Fibroblast of mammary gland (primary cell): ENCODE measurements at places on chromosomes 2 and 18.

GRCh38 chr2:70019096-70019495 lies 57.7 kb upstream of the ASPRV1 start:
- DNase-seq, result no peak

GRCh38 chr2:192035731-192036442 lies 158.8 kb downstream of the TMEFF2 start:
- DNase-seq, result peak; percentile 61

- DNase-seq, result no peak
These were observed 146.5 kb upstream of the DSEL start for GRCh38 chr18:67662996-67663395.

GRCh38 chr2:71877636-71878035 lies 270.0 kb downstream of the CYP26B1 start:
- DNase-seq, result no peak

DNA sequence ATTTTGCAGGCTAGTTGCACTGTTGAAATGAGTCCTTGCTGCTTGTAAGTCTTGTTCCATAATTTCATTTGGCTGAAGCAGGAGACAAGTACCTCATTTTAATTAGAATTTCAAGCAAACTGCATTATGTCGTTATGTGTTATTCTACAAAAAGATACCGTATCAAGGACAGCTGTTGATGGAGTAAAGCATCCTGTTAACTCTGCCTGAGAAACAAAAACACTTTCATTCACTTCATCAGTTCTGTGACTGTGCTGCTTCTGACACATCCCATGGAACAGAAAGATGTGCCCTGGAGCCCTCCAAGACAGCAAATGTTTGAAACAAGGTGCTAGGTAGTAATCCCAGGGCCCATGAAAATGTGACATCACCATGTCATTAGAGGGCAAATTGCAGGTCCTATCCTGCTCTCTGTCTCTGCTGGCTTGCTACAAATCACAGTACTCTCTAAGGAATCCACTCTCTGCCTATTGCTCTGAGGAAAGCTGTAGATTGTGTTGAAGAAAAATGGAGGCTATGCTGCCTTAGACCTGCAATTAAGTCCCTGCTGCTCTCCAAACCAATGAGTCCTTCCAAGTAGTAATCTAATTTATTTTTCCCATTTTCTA lies 209.7 kb upstream of the PARD3B start:
- DNase-seq, result no peak

- no peak for DNase-seq
These were observed 248.2 kb upstream of the CDH20 start for GRCh38 chr18:61085036-61085435.

DNA sequence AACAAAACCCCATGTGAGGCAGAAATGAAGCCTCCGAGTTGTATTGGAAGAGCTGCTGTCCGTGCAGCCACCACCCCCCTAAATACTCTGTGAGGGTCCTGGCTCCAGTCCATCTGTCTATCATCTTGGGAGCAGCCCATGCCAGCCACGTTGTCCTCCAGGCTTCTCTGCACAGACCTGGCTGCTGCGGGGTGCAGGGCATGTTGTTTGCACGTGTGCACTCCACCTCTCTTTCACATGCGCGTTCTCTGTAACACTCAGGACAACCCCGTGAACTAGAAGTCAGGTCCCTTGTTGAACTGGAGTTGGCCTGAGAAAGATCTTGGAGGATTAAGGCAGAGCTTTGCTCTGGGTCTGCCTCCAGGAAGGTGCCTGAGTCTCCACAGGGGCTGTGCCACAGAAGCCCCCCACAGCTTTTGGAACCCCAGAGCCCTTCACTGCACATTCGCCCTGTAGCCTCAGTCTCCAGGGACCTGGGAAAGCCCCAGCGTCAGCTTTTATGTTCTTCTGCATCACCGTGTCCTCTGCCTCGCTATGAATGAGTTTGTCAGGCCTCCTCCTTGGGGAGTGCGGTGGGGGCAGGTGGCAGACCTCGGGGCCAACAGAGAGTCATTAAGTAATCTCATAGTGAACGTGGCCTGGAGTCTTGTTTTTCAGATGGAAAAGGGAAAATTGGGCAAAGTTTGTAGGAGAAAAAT lies 16.6 kb downstream of the RTP5 start:
- DNase-seq, result no peak

DNA sequence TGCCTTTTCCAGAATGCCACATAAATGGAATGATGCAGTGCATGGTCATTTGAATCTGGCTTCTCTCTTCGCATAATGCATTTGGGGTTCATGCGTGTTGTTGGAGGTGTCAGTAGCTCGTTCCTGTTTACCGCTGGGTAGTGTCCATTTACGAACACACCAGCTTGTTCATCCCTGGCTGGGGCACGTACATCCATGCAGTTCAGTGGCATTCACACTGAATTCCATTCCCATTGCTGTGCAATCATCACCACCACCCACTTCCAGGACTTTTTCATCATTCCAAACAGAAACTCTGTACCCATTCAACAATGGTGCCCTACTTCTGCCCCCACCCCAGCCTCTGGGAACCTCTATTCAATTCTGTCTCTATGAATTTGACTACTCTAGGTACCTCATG lies 14.7 kb upstream of the CIDEA start:
- no peak for DNase-seq

DNA sequence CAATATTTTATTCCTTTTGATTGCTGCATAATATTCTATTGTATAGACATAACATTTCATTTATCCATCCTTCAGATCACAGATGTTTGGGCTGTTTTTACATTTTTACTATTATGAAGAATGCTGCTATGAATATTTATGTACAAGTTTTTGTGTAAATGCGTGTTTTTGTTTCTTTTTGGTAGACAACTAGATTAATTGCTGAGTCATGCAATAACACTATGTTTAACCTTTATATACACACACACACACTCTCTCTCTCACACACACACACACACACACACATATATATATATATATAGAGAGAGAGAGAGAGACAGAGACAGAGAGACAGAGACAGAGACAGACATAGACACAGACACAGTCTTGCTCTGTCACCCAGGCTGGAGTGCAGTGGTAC lies 926.9 kb downstream of the DCC start:
- no peak for DNase-seq

GRCh38 chr18:54742659-54743604 lies 85.3 kb upstream of the RAB27B start:
- peak; percentile 100 for DNase-seq

DNA sequence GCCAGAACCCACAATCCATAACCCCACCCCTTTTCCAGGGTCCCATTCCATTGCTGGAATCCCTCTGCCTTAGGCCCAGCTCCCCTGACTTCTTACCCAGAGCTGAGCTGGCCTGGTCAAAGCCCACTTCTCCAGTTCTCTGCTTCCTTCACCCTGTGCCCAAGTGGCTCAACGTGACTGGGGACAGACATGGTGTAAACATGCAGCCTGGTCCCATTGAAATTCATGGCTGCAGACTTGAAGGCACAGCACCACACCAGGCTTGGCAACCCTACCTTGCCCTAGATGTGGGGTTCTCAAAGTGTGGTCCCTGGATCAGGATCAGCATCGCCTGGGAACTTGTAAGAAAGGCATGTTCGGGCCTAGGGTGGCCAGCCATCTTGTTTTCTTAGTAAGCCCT lies 3.7 kb downstream of the HS1BP3 start:
- DNase-seq, result no peak

GRCh38 chr2:191150600-191151330 lies at the start of gene STAT4:
Gene STAT4, minus strand, starts transcription at chr2:191150994. Its CDS starts 2,791 bp downstream, at chr2:191148203.
- DNase-seq, result peak; percentile 67

GRCh38 chr2:91974401-91975129 lies 2896.7 kb upstream of the TEKT4 start:
- no peak for DNase-seq

GRCh38 chr18:36155851-36156757 lies 26.4 kb downstream of the ELP2 start:
- peak; percentile 41 for DNase-seq

DNA sequence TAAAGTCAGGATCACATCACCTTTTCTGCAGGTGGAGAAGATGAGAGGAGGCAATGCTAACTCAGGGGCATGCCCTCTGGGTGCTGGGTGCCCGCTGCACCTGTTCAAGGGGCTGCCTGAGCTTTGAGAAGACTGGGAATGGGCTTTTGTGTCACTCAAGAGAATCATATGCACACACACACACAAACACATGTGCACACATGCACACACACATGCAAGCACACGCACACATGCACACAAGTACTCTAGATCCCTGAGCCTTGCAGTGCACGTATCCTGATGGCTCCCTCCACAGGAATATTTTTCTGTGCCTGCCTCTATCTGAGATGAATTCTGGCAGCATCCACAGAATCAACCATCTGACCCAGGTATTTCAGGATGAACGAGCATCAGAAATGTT lies 110.0 kb upstream of the TEX51 start:
- no peak for DNase-seq

DNA sequence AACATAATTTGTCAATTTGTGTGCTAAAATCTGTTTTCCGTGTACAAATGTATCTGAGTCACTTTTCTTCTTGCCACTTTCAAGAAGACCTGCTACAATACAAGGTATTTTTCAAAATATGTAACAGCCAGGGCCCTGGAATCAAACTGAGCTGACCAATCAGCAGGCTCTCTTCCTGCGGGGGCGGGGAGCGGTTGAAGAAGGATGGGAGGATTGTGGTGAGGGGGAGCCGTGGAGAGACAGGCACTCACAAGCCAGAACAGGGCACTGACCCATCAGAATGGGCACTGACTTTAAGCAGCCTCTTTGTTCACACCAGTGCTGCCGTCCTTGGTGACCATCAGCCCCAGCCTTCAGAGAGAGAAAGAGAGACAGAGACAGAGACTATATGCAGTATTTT lies 40.6 kb upstream of the CCNYL1 start:
- DNase-seq, result no peak

GRCh38 chr2:201440182-201440581 lies 11.1 kb downstream of the TRAK2 start:
- no peak for DNase-seq

- no peak for DNase-seq
These were observed 193.9 kb downstream of the BCL11A start for GRCh38 chr2:60359569-60359968.

GRCh38 chr2:200850512-200851256 lies 13.8 kb downstream of the CLK1 start:
- no peak for DNase-seq

GRCh38 chr18:3654442-3655253 lies 204.7 kb downstream of the TGIF1 start:
- no peak for DNase-seq

DNA sequence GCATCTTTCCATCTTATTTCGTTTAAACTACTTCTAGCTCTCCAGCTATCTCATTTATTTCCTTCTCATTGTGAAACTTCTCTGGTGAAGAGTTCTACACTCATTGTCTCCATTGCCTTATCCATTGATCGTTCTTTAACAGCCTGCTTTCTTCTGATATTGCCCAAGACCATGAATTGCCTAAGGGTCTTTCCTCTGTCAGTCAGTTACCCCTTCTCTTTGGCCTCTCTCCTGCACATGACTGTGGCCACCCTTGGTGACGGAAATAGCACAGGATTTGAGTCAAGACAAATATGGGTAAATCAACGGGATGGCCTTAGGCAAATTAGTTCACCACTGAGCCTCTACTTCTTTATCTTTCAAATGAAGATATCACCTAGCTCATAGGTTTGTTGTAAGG lies 26.6 kb downstream of the NHEJ1 start:
- no peak for DNase-seq

- peak; percentile 31 for DNase-seq
These were observed 841.6 kb downstream of the TRIB2 start for GRCh38 chr2:13558368-13558767.

DNA sequence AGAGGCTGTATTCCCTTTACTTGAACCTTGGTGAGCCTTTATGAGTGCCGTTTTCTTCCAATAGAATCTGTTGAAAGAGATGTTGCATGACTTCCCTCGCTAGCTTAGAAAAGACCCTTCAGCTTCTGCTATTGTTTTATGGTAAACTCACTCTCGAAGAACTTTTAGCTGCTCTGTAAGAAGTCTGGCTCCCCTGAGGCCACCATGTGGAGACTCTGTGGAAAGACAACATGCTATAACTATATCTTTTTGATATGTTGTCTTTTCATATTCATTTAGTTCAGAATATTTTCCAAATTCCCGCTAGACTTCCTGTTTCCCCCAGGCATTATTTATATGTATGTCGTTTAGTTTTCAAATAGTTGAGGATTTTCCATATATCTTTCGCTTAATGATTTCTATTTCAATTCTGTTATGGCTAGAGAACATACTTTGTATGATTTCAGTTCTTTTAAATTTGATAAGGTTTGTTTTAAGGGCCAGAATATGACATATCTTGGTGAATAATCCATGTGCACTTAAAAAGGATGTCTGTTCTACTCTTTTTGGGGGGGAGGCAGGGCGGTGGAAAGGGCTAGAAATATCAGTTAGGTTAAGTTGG lies 64.1 kb downstream of the PTPN4 start:
- DNase-seq, result peak; percentile 60

DNA sequence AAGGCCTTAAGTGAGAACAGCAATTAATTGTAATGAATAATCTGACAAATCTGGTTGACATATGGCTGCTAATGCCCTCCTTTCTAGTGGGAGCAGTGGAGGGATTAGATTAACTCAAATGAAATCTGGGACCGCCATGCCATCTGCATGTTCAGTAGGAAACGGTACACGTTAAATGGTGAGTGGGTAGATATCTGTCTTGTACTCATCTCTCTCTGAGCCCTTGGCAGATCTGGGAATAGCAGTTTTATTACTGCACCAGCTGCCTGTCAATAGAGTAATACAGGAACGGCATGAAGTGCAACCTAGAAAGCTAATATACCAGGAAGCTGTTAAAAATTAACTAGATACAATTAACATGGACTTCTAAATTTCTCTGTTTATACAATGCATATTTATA lies 258.8 kb downstream of the GPD2 start:
- no peak for DNase-seq

- peak; percentile 9 for DNase-seq
These were observed 124.1 kb downstream of the MEMO1 start for GRCh38 chr2:31886700-31887099.

DNA sequence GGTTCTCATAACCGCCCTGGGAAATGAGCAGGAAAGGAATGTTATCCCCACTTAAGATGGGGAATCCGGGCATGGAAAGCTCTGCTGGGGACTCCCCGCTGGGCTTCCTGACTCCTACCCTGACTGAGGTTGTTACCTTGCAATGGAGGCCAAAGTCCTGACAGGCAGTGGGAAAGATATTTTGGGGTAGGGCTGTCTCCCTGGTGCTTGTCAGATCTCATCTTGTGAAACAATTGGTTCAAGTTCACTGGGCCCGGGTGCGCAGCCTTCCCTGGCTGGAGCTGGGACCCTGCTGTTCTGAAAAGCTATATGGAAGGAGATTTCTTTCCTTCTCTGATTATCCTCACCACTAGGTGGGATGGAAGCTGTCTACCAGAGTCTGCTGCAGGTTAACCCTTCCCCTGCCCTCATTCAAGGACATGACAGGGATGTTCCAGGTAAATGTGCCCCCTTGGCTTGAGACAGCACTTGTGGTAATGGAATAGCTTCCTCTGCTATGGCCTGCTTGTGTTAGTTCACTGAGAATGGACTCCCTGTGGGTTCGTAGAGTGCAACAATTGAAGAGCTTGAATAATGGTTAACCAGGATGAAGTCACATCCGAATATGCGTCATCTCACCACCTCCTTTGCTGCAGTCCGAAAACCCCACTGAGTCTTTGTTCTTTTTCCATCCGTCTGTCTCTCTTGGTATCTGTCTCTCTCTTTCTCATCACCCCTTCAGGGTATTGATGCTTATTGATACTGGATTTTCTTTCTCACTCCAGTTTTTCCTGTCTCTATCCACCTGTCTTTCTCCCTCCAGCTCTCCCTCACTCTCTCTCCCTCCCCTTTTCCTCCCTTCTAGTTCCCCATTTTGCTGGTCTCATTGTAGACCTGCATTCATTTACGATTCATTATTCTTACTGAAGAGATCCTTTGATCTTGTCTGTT lies 67.8 kb upstream of the EPAS1 start:
- DNase-seq, result peak; percentile 64

- no peak for DNase-seq
These were observed 16.2 kb downstream of the MSH6 start for GRCh38 chr2:47799031-47799609.
